ENCODE measurements at places on chromosomes 13 and 19. TPM values are rescaled to one million over a fixed set of nuclear protein-coding genes. Genes with fewer than 3 reads are reported as not detected.

The MYH14 gene
- 6.4 TPM for total RNA-seq

The ZNF99 gene
- not detected for total RNA-seq

The HSPB6 gene
- not detected for total RNA-seq

The LPAR6 gene
- 0.82 TPM for total RNA-seq
